NCI-H2029 (cell line): ENCODE measurements at places on chromosomes 6 and 20.
A peak's percentile ranks its signal among the peaks of the same experiment; 100 is the strongest.

DNA sequence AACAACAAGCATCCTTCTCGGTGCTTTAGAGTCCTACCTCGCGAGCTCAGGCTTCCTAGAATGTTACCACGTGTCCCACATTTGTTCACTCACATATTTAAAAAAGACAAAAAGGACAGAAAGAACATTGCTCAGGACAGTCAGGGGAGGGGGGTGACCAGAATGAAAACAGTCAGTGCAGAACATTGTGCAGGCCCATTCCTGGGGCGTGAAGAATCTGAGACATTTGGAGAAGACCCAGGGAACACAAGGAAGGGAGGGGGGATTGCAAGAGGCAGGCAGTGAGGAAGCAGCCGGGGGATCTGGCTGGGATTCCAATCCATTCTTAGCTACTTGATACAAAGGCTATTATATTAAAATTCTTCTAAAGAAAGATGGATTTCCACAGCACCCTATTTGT, 270.4 kb upstream of the CITED2 start:
- no peak for DNase-seq

DNA sequence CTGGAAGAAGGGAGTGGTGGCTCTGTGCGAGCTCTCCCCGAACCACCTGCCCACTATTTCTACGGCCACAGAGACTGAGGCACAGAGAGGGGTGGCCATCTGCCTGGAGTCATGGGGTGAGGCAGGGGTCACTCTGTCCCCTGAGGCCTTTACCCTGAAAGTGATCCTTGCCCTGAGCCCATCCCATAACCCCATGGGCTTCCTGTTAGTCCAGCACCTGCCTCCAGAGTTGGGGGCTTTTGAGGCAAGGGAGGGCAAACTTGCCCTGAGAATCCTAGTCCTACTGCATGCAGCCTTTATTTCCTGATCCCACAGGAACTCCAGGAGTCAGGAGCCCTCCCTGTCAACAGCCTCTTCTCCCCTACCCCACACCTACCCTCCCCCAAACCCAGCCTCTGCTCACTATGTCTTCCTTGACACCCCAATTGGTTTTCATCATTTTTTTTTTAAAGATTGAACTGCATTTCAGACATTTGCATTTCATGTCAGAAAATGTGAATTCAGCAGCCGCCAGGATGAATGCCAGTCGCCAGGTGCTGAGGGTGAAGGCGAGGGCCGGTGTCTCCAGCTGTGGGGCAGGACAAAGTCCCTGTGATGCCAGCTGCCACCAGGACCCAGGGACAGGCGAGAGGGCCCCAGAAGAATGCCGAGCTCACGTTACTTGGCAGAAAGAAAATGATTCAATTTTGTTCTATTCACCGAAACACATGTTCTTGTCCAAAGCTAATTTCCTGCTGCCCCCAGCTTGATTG, 47.6 kb upstream of the NNAT start:
- DNase-seq, result no peak

GRCh38 chr20:55472704-55473103, 532.6 kb downstream of the CBLN4 start:
- DNase-seq, result no peak

DNA sequence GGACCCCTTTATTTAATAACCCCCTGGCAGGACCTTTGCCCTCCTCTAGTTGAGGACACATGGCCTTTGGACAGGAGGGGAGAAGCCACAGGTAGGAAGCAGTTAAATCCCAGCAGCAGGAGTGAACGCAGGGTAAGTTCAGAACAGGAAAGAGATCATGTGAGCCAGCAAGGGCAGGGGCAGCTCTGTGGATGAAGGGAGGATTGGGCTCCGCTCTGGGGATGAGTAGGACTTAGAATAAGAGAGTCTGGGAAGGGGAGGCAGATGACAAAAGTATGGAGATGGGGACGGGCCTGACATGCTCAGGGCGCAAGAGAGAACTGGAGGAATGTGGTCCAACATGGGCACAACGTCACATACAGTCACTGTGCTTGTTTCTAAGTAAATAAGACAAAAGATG, 89.0 kb downstream of the NDUFAF5 start:
- DNase-seq, result no peak

DNA sequence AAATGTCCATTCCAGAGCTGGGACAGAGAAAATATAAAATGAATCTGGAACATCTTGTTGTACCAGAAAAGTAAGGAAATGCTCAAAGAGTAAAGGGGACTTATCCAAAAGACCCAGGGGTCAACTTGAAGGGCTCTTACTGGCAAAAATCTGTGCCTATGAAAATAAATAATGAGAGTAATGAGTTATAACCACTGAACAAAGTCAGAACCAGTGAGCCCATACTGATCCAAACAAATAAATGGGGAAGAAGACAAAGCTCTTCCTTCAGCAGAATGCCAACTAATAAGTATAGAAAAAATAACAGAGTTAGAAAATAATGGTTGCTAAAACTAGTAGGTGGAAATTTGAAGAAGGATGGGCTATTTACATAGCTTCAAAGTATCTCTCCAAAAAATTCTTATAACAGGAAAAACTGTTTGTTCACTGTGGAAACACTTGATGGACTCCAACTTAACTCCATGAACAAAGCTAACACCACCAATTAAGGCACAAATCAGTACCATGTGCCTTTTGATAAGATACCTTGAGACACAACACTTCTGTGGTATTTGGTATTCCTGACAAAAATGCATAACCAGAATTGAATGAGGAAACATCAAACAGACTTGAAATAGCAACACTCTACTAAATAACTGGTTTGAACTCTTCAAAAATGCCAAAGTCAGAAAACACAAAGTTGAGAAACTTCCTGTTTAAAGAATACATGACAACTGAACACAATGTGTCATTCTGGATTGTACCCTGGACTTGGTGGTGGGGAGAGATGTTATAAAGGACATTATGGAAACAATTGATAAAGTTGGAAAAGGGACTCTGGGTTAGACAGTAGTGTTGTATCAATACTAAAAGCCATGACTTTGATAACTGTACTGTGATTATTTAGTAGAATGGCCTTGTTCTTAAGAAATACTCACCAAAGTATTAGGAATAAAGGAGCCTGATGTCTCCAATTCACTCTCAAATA, 197.5 kb downstream of the ISM1 start:
- DNase-seq, result no peak

DNA sequence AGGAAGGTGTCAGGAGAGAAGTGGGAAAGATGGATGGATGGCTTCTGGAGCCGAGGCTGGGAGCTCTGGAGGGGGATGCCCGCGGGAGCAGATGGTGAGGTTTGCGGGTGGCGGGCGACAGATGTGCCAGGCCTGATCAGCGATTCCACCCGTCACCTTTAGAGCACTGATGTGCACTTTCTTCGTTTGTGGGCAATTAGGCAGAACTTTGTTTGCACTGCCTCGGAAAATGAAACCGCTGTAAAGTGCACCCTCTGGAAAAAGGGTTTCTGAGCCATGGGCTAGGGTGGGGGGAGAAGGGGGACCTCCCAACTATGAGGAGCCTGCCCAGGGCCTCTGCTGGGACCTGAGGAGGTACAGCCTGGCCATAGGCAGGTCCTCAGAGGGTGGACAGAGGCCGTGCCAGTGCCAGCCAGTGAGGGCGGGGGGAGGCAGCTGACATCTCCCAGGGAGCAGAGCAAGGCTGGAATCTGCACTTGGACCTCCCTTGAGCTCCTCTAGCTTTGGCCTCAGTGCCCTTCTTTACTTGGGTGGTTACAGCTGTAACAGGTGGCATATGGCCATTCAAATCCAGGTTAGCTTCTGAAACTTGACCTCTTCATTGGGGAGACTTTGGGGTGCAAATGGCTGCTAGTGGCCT, 58.7 kb downstream of the CD40 start:
- DNase-seq, result no peak

DNA sequence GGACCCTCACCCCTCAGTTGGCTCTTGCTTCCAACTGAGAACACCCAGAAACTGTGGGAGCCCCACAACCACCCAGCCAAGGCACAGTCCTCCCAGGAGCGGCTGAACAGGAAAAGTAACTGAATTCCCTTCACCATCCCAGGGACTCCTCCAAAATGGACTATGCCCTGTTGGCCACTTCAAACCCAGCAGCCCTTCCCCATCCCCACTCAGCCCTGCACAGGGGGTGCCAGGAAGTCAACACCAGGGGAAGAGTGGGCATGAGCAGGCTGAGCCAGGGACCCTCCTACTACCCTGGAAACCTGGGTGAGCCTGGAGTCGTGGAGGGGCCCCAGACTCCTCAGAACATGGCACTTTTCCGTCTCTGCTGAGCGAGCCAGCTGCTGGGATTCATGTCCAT, 10.3 kb downstream of the GUCA1B start:
- no peak for DNase-seq

- DNase-seq, result peak; percentile 12
Measured at GRCh38 chr6:49668083-49668511, 31.5 kb upstream of the RHAG start.

DNA sequence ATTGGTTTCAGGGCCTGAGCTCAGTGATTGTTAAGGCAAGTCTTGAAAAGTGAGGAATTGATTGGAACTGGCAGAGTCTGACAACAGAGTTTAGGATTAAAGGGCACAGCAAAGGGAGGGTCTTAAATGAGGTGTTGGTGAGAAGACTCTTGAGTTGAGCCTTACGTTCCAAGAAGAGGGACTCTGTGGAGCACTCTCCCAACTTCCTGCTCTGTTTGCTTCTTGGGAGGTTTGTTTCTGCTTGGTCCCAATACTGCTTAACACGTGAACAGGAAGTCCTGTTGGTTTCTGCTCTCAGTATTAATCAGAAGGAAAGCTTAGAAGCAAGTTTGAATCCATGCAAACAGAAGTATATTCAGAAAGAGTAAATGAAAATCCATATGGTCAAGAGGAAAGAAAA, 15.6 kb upstream of the SYNDIG1 start:
- DNase-seq, result no peak

- DNase-seq, result no peak
Measured at GRCh38 chr6:45614488-45615285, 237.0 kb upstream of the SUPT3H start.

- DNase-seq, result no peak
Measured at GRCh38 chr6:90216072-90216977, 80.3 kb downstream of the BACH2 start.

DNA sequence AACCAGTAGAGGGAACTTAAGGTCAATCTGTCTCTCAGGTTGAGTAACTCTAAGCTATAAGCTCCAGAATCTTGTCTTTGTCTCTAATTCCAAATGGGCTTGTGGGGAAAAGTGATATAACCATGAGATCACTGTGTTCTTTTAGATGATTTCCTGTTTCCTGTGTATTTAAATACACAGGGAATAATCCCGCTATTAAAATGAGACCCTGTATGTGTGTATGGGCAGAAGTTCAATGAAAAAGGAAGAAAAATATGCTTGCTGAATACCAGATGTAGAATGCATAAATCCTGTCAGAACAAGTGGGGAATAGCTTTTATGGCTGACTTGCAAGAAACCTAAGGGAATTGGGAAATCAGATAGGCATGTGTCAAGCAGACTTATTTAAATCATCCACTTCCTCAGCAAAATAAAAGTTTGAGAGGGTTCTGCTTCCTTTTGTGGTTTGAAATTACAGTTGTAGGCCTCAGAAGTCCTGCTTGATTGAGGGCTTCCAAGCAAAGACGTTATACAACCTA, 164.7 kb upstream of the PDE7B start:
- DNase-seq, result no peak

DNA sequence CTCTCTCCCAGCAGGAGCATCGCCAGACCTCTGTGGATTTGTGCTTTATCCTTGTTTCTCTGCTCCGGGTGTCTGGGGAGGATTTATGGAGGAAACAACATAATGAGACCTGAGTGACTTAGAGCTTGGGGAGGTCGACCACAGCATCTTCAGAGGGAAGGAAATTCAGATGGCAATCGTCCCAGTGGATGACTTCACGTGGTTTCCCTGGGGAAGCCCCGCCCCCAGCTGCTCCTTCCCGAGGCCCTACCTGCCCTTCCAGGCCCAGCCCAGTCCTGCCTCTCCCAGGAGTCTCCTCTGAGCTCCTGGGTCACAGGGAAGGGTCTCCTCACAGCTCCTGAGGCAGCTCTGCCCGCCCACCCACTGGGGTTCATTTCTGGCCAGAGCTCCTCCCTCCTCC, 430.3 kb upstream of the SULF2 start:
- DNase-seq, result no peak

- DNase-seq, result no peak
Measured at GRCh38 chr6:16773362-16773761, 12.1 kb upstream of the ATXN1 start.

DNA sequence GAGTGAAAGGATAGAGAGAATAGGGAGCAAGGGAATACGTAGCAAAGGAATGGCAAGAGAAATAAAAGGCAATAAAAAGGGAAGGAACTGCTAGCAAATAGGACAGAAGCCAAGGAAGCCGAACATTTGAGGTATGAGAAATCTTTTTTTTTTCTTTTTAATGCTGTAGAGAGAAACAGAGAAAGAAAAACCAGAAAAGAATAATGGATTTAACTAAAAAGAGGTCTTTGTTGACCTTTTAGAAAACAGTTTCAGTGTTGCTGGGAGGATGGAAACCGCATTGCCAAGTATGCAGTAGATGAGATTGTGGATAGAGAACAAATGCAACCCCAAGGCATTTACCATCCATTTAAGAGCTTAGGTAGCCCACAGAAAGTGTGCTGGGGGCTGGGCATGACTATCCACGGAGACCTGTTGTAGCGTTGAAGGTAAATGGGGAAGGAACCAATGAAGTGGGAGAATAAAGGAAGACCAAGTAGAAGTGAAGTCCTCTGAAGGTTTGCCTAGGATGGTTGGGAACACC, 23.3 kb upstream of the C6orf62 start:
- no peak for DNase-seq

DNA sequence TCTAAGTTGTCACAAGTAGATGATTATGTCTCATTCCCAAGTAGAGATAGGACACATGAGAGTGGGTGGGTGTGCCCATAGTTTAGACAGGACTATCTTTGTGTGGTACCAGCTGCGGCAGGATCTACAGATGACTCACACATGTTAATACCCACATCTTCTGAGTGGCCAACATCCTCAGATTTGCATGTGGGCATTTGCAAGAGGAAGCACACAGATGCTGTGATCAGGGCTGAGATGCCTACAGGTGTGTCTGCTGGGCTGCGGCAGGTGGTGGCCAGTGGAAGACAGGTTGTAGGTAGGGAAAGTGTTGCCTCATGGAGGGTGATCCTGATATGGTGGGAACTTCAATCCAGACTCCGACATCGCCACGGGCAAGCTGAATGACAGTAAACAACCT, 50.8 kb downstream of the UTRN start:
- no peak for DNase-seq

GRCh38 chr6:134196568-134197193, 121.2 kb downstream of the SGK1 start:
- DNase-seq, result no peak

DNA sequence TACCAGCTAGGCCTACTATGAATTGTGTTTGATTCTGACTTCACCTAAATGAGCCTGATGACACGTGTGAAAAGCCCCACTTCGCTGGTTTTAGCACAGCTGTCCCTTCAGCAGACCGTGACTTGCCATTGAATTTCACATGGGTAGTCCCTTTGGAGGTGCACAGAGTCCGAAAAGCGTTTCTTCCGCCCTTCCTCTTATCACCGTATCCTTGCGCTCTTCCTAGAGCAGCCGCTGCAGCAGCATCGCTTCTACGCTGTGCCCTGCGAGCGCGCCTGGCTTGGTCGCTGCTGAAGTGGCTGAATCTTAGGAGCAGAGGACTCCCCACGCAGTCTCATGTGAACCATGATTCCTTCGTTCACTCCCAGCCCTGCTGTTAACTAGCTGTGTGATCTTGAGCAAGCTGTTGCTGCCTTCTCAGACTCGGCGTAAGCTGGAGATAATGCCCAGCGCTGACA, 127.0 kb downstream of the PACRG start:
- DNase-seq, result no peak

- no peak for DNase-seq
Measured at GRCh38 chr20:57501461-57502335, 23.2 kb downstream of the CTCFL start.
